Thymus (tissue), 14 donors: ENCODE measurements at places on chromosomes 2 and 18. TPM values are rescaled to one million over a fixed set of nuclear protein-coding genes. Genes with fewer than 3 reads are reported as not detected.

The DSC2 gene
- polyA plus RNA-seq: 16.3 TPM

The GLI2 gene
- 1.3 TPM for polyA plus RNA-seq

The POMC gene
- polyA plus RNA-seq: 20.3 TPM

The SH3YL1 gene
- polyA plus RNA-seq: 73.7 TPM

The PCGF1 gene
- 29.0 TPM for polyA plus RNA-seq

The SGO2 gene
- 4.2 TPM for polyA plus RNA-seq

The SCTR gene
- 1.5 TPM for polyA plus RNA-seq

The SANBR gene
- polyA plus RNA-seq: 6.0 TPM

The EPHA4 gene
- 7.8 TPM for polyA plus RNA-seq

The LYG2 gene
- polyA plus RNA-seq: 0.09 TPM

The SAG gene
- polyA plus RNA-seq: 0.32 TPM

The POTEJ gene
- 0.02 TPM for polyA plus RNA-seq

The TUBA3E gene
- 0.82 TPM for polyA plus RNA-seq

The MROH2A gene
- 0.39 TPM for polyA plus RNA-seq

The CAB39 gene
- 49.2 TPM for polyA plus RNA-seq

The PID1 gene
- 5.2 TPM for polyA plus RNA-seq

The EMX1 gene
- 0.82 TPM for polyA plus RNA-seq

The SLC9A4 gene
- polyA plus RNA-seq: 0.66 TPM

The PARD6G gene
- 13.6 TPM for polyA plus RNA-seq

The ENOSF1 gene
- 83.1 TPM for polyA plus RNA-seq

The CAPN14 gene
- polyA plus RNA-seq: 0.62 TPM

The CHMP3 gene
- 53.9 TPM for polyA plus RNA-seq

The FSIP2 gene
- polyA plus RNA-seq: 1.8 TPM

The LRP2 gene
- polyA plus RNA-seq: 0.09 TPM

The NEU4 gene
- polyA plus RNA-seq: 1.1 TPM

The PLEKHH2 gene
- polyA plus RNA-seq: 1.1 TPM

The GKN1 gene
- 11.5 TPM for polyA plus RNA-seq

The DPP4 gene
- 4.2 TPM for polyA plus RNA-seq

The C2orf69 gene
- polyA plus RNA-seq: 10.0 TPM

The TOGARAM2 gene
- polyA plus RNA-seq: 3.3 TPM

The LGALSL gene
- 12.8 TPM for polyA plus RNA-seq

The IL1F10 gene
- 1.1 TPM for polyA plus RNA-seq

The WDR35 gene
- 6.9 TPM for polyA plus RNA-seq

The ANXA4 gene
- polyA plus RNA-seq: 45.3 TPM

The SERPINB10 gene
- 2.5 TPM for polyA plus RNA-seq

The MLPH gene
- polyA plus RNA-seq: 2.4 TPM

The CD8A gene
- polyA plus RNA-seq: 242 TPM

The PRSS56 gene
- 0.09 TPM for polyA plus RNA-seq

The BOLA3 gene
- polyA plus RNA-seq: 34.4 TPM

The UGT1A4 gene
- 0.34 TPM for polyA plus RNA-seq

The RPRM gene
- 0.59 TPM for polyA plus RNA-seq

The TLX2 gene
- polyA plus RNA-seq: 0.11 TPM

The AKAIN1 gene
- polyA plus RNA-seq: not detected

The GPR35 gene
- polyA plus RNA-seq: 21.8 TPM

The CENPA gene
- 4.2 TPM for polyA plus RNA-seq

The ARHGEF33 gene
- polyA plus RNA-seq: 0.55 TPM

The TTC31 gene
- polyA plus RNA-seq: 23.5 TPM

The EGR4 gene
- 0.14 TPM for polyA plus RNA-seq

The MPP4 gene
- polyA plus RNA-seq: 0.16 TPM

The IL37 gene
- polyA plus RNA-seq: 0.43 TPM
